ENCODE measurements at places on chromosomes 6 and 20. TPM values are rescaled to one million over a fixed set of nuclear protein-coding genes. Genes with fewer than 3 reads are reported as not detected.

DNA sequence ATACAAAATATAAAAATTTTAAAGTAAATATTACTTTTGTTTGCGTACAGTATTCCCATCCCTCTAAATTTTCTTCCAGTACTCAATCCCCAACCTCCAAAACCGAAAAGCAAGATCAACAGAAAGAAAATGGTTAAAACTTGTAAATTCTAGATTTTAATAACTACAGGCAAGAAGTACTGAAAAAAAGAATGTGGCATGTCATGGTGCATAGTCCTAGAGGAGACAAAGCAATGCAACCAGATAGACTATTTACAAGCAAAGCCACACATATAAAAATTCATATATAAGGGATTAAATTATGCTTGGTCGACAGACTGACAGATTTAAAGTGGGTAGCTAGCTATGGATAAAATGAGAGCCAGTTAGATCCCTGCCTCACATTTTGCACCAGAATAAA lies 56.5 kb upstream of the HFE start:
- DNase-seq: no peak

- DNase-seq: no peak
Measured at GRCh38 chr6:28586962-28587745, 61.5 kb downstream of the GPX5 start.

DNA sequence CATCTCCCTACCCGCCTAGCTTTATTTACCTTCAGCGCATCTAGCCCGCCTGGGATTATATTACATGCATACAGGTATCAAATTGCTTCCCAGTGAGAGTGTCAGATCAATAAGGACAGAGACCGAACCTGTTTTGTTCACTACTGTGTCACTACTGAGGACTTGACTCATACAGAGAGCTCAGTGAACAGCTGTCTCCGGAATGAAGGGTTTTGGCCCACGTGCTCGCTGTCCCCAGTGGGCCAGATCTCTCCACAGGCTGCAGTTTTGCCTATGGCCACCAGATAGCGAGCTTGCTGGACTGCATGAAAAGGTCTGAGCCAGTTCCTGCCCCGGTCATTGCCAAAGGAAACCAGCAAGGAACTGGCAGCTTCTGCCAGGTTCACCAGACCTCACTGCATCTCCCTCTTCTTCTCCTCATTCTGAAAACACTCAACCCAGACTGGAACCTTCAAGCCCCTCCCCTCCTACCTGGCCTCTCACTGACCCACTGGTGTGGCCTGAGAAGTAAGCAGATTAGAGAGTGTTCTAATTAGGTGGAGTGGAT lies 150.8 kb downstream of the ZMYND8 start:
- DNase-seq: no peak

DNA sequence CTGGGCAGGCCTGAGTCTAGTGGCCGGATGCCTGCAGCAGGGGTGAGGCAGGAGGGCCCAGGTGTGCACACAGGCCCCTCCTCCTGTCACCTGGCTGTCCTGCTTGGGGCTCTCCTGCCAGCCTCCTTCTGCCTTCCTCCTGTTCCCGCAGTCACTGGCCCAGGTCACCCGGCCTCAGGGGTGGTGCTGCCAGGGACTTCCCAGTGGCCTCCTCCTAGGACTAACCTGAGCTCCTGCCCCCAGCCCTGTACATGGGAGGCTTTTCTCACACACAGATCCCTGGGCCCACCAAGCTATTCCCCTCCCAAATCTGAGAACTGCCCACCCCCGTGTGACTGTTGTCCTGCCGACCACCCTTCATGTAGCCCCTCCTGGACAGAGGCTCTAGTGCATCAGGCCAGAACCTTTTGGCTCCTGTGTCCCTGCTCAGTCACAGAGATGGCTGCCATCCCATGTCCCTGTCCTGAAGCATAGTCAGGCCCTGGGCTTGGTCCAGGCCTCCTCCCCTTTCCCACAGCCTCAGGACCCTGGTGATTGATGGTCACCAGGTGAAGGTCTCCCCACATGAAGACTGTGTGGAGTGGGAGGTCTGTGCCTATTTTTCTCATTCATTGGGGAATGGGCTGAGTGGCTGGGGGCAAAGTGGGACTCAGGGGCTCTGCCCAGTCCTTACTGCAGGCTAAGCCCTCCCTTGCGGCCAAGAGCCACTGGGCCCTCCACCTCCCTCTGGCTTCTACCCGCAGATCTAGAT lies 1.1 kb upstream of the ULBP1 start:
- DNase-seq: no peak

GRCh38 chr6:49955847-49956246 lies 8.1 kb downstream of the DEFB114 start:
- DNase-seq: no peak

GRCh38 chr20:41142919-41143318 lies 5.6 kb downstream of the PLCG1 start:
- no peak for DNase-seq

GRCh38 chr20:1163653-1164052 lies 21.1 kb downstream of the TMEM74B start:
- DNase-seq: no peak

ULBP2 gene
- polyA plus RNA-seq: 0.49 TPM

GRCh38 chr6:90202156-90202555 lies 94.5 kb downstream of the BACH2 start:
- DNase-seq: no peak

GRCh38 chr6:118288355-118289124 lies 259.6 kb upstream of the PLN start:
- DNase-seq: no peak

HLA-DOA gene
- 5.7 TPM for polyA plus RNA-seq

- DNase-seq: no peak
Measured at GRCh38 chr6:43127180-43127579, 43.9 kb upstream of the SRF start.

PHACTR1 gene
- polyA plus RNA-seq: 3.3 TPM

- no peak for DNase-seq
Measured at GRCh38 chr6:157265635-157266034, 57.7 kb downstream of the TMEM242 start.
